ENCODE measurements at places on chromosomes 6 and 20.
A peak's percentile ranks its signal among the peaks of the same experiment; 100 is the strongest.

DNA sequence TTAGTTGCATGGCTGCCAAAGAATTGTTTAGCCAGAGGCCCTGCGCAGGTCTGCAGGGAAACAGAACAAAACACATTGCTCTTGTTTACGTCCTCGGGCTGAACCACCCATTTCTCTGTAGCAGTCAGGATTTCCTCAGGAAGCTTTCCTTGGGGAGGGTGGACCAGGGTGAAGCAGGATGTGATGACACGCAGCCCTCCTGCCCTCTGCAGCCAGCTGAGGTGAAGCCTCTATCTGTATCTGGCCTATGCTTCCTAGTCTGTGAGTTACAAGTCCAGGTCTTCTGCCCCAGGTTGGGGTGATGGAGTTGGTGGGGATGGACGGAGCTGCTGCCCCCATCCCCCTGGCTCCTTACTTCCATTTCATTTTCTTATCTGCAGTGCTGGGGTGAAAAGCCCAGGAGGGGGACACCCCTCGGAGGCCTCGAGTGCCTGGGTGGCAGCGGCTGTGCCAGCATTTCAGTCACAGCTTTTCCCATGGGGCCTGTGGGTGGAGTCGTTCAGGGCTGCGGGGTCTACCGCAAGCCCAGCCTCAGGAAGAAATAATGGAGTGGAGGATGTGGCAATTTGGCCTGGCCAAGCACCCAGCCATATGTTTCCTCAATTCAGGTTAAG is 24.9 kb downstream of the SASH1 start:
- no peak for DNase-seq

DNA sequence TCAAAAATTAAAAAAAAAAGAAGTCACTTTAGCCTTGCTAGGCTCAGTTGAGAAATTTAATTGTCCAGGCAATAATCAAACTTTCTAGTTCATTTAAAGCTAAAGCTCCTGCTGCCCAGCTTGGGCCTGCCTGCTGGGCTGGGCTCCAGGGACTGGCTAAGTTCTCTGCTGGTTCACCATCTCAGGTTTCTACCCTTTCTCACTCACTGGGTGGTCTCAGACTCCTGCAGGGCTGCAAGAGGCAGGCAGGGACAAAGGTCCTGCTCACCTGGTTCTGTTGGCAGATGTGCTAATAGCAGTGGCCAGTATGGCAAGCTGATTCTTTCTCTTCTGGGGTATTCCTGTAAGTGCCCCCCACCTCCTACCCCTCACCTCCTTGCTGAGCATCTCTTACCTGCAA is 21.2 kb upstream of the RTF2 start:
- DNase-seq, result no peak

DNA sequence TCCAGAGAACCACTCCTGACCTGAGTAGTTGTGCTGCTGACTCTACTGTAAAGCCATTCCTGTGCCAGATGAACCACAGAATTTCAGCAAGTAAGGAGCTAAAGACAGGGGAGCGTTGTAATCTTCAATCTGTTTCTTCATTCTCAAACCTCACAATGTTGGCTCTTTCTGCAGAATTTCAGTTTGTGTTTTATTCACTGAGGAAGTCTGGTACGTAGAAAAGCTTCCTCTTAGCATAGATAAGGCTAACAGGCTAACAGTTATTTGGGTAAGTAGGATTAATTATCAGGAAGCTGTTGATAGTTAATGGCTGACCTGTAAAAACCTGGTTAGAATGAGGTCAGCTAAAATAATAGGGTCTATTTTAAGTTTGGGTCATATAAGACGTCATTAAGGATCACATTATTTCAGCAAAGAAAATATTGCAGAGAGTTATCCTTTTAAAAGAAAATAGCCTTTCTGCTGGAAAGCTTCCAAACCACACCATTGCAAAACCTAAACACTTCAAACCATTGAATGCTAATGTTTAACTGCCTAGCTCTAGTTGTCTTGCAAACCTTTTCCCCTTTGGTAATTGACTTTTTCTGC is 14.1 kb upstream of the TENT5A start:
- DNase-seq, result no peak

DNA sequence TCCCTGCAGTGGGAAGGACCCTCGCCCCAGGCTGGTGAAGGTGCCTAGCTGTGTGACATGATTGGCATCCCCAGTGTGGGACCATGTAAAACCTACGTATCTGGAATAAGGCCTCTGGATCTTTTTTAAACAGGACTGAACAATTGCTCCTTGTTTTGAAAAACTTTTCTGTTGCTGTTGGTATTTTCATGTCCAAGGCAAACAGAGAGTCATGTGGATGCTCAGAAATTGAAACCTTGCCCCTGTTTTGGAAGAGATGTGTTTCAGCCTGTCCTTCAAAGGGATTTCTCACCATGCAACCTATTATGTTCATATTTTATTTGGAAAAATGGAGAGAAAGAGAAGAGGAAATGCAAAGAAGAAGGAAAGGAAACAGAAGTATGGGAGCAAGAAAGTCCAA is 362.3 kb downstream of the PKHD1 start:
- DNase-seq, result no peak

- DNase-seq, result no peak
These were observed 33.0 kb downstream of the SNHG17 start for GRCh38 chr20:38402089-38402488.

- peak; percentile 44 for DNase-seq
These were observed at the start of gene PHF1 for GRCh38 chr6:33410711-33411631. Gene PHF1 (plus strand): TSS chr6:33411014. CDS start chr6:33412264, 1,250 bp downstream.

DNA sequence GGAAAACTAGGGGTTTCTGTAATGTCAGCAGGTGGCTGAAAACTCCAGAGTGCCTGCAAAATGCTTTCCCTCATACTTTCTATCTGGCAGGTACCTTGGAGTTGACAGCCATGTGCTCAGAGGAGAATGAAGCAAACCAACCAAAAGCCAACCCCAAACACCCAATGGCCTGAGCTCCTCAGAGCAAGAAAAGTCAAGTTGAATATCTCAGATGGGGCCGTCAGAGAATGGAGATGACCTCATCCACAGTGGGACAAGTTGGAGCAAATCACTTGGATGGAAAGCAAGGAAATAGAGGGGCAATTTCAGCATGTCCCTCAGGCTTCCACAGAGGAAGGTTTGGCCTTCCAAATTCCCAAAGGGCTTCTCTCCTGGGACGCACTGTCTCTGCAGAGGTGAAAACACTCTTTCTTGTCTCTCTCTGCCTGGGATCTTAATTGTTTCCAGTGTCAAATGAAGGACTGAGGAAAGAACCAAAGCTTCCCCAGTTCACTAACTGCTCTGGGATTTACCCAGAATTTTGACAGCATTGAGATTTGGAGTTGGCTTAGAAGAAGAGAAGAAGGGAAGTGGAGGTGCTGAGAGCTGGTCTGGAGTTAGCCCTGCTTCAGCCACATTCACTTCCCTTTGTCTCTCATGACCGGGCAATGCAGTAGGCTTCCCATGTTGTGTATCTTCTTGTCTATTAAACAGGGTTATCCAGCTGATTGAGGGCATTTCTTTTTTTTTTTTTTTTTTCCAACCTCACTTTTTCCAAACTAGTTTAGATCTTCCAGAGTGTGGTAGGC is 42.2 kb downstream of the PRND start:
- no peak for DNase-seq

GRCh38 chr6:67870321-67870720 is 764.8 kb upstream of the ADGRB3 start:
- DNase-seq, result no peak

GRCh38 chr6:100663219-100663863 is 198.6 kb upstream of the SIM1 start:
- DNase-seq, result peak; percentile 57
